Myometrial cell (primary cell): ENCODE measurements at places on chromosomes 11 and 22. TPM values are rescaled to one million over a fixed set of nuclear protein-coding genes. Genes with fewer than 3 reads are reported as not detected.

The BBOX1 gene
- total RNA-seq: not detected in 2 replicates

The OR2D2 gene
- not detected in 2 replicates for total RNA-seq

The DUSP18 gene
- 11.9 and 20.5 TPM in 2 replicates for total RNA-seq

The SPDYC gene
- total RNA-seq: not detected in 2 replicates

The MAML2 gene
- 10.1 and 10.3 TPM in 2 replicates for total RNA-seq

The GRAMD1B gene
- 9.9 and 13.3 TPM in 2 replicates for total RNA-seq

The MRPL16 gene
- total RNA-seq: 70.6 and 85.1 TPM in 2 replicates

The ACRV1 gene
- total RNA-seq: not detected in 2 replicates

The ENTHD1 gene
- total RNA-seq: not detected in 2 replicates

The CKAP5 gene
- 57.9 and 81.9 TPM in 2 replicates for total RNA-seq

The HTR3B gene
- total RNA-seq: not detected in 2 replicates

The MRGPRE gene
- not detected in 2 replicates for total RNA-seq

The TMEM132A gene
- 20.6 and 22.2 TPM in 2 replicates for total RNA-seq

The RTN4R gene
- 2.8 and 4.0 TPM in 2 replicates for total RNA-seq

The UBXN1 gene
- total RNA-seq: 97.7 and 109 TPM in 2 replicates

The PATZ1 gene
- 11.0 and 13.5 TPM in 2 replicates for total RNA-seq

The BRSK2 gene
- not detected in 2 replicates for total RNA-seq

The LPXN gene
- 11.0 and 15.1 TPM in 2 replicates for total RNA-seq

The DAGLA gene
- 3.9 and 5.5 TPM in 2 replicates for total RNA-seq

The NRGN gene
- 11.5 and 18.8 TPM in 2 replicates for total RNA-seq

The SCGB1D2 gene
- total RNA-seq: not detected in 2 replicates

The NCF4 gene
- total RNA-seq: not detected in 2 replicates

The APOA1 gene
- 0.35 TPM in 1 of 2 replicates, not detected in the other for total RNA-seq

The KRTAP5-6 gene
- not detected in 2 replicates for total RNA-seq

The FAM227A gene
- total RNA-seq: 0.58 and 1.8 TPM in 2 replicates

The OR8G5 gene
- not detected in 2 replicates for total RNA-seq

The PARVG gene
- not detected in 2 replicates for total RNA-seq

The LRRC74B gene
- not detected in 2 replicates for total RNA-seq

The TMEM121B gene
- under 0.01 and 0.35 TPM in 2 replicates for total RNA-seq

The SLC1A2 gene
- total RNA-seq: under 0.01 and 0.29 TPM in 2 replicates

The FOLR2 gene
- not detected in 2 replicates for total RNA-seq

The TSSK2 gene
- total RNA-seq: not detected in 2 replicates

The C11orf42 gene
- total RNA-seq: not detected in 2 replicates

The ACP2 gene
- 38.3 and 42.2 TPM in 2 replicates for total RNA-seq

The OR52R1 gene
- total RNA-seq: not detected in 2 replicates

The MS4A6A gene
- not detected in 2 replicates for total RNA-seq

The OR56A1 gene
- not detected in 2 replicates for total RNA-seq

The OR52I1 gene
- total RNA-seq: not detected in 2 replicates

The ARL14EP gene
- total RNA-seq: 19.7 and 20.2 TPM in 2 replicates

The C22orf42 gene
- total RNA-seq: not detected in 2 replicates

The HSD17B12 gene
- 88.8 and 109 TPM in 2 replicates for total RNA-seq

The CCDC34 gene
- 4.3 and 8.0 TPM in 2 replicates for total RNA-seq

The KIRREL3 gene
- 4.1 and 4.3 TPM in 2 replicates for total RNA-seq

The NOX4 gene
- total RNA-seq: 0.71 and 6.9 TPM in 2 replicates
